ENCODE measurements at places on chromosomes 13 and 19. TPM values are rescaled to one million over a fixed set of nuclear protein-coding genes. Genes with fewer than 3 reads are reported as not detected.

Gene IL17D
- polyA plus RNA-seq = 10.9 TPM

DNA sequence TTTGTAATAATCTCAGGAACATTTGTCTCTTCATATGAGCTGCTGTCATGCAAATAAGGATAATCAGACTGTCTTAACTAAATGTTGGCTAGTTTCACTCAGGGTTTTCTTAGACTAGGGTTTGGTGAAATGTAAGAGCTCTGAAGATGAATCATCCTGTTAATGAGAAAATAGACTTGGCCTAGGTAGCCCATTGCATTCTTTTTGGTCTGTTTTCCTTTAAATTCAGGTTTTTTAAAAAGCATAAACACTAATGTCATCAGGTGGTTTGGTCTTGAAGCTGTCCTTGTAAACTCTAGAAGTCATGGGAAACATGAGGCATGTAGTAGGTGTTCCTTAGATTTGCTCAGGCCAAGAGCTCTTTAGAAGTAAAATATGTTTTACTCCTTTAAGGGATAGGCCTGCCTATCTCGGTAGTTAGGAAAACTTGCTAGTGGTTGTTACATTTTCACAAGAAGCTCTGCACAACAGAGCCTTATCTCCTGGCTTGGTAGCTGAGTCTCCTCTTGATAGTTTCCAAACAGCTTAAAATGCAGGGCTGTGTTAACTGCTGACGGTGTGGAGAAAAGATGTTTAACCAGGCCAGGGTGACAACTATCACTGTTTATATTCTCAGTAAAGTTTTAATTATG is 62.0 kb upstream of the C1QTNF9B start:
- no peak for DNase-seq

- no peak for DNase-seq
Observed at GRCh38 chr13:97896446-97896845, 57.0 kb upstream of the IPO5 start.

GRCh38 chr13:95239283-95239682 is 62.0 kb downstream of the ABCC4 start:
- no peak for DNase-seq

Gene ZNF554
- 9.1 TPM for polyA plus RNA-seq

GRCh38 chr13:92560883-92561282 is 665.7 kb upstream of the GPC6 start:
- DNase-seq = no peak

DNA sequence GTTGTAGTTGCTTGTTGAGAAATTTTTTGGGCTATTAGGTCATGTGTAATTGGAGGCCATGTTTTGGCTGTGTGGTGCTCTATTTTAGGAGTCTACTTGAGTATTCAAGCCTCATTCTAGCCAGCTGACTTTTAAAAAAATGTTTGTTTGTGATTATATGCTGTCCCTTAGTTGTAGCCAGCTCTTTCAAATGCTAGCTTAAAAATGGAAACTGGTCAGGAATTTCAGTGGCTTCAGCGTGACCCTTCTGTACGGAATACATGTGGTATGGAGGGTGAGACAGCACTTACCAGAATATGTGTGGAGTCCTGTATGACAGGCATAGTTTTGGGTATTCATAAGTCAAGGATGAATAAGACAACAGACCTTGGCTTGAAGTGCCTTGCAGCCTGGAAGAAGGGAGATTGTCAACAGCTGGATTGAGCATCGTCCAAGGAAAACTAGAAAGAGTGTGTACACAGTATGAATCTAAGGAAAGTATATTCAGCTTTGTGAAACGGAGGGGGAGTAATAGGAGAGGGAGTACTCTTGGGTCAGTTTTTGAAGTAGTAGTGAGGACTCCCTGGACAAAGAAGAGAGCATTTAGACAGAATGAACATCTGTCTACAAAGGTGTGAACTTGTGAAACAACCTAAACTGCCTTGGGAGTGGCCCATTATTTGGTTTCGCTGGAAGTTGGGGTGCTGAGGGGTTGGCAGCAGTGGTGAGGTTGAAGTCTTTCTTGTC is 20.0 kb upstream of the WTIP start:
- no peak for DNase-seq
